ENCODE measurements at places on chromosomes 16 and 17.

DNA sequence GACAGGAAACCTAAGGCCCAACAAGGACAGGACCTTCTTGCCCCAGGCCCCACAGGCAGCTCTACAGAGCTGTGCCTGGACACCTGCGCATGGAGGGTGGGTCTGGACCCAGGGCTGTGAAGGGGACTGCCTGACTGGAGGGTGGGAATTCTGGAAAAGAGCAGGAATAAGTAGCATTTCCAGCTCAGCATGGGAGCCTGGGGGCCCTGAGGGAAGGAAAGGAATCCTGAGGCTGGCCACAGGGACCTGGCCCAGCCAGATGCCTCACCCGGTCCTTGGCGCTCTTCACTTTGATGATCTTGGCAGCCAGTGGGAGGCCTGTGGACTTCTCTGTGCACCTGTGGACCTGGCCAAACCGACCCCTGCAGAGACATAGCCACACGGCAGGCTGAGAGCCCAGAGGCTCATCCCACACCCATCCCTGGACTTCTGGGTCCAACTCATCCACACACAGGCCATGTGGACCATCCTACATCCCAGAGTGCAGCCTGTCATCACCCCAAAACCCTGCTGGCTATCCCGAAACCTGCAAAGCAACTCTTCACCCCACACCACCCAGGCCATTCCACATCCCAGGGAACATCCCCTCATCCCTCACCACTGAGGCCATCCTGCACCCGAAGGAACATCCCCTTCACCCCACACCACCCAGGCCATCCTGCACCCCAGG is 18.7 kb downstream of the MYLK3 start:
- no peak for DNase-seq

- DNase-seq: no peak
Measured at GRCh38 chr17:35295686-35296085, 52.8 kb downstream of the SLFN5 start.

DNA sequence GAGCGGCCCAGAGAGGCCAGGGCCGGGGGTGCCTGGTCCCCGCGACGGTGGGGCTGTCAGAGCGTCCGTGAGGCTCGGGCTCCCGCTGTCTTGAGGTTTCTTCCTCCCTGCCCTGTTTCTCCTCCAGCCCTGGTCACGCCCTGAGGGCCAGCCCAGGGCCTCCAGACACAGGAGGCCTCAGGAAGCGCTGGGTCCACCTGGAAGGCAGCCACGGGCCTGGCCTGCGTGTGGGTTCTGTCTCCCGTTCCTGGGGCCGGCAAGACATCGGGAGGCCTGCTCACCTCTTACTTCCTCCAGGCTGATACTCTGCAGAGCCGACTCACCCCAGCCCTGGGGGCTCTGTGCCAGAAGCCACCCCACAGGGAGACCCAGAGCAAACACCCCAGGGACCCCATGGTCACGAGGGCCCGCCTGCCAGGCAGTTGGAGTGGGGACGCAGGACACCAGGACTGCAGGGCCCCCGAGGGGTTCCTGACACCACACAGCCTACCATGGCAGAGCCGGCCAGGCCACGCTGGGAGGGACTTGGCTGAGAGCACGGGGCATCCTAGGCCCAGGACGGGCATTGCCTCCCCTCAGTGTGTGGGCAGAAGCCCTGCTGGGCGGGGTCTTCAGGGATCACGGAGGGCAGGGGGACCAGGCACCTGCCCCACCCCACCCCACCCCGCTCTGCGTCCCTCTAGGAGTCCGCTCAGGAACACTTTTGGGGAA is 18.9 kb upstream of the CACNA1H start:
- no peak for DNase-seq

DNA sequence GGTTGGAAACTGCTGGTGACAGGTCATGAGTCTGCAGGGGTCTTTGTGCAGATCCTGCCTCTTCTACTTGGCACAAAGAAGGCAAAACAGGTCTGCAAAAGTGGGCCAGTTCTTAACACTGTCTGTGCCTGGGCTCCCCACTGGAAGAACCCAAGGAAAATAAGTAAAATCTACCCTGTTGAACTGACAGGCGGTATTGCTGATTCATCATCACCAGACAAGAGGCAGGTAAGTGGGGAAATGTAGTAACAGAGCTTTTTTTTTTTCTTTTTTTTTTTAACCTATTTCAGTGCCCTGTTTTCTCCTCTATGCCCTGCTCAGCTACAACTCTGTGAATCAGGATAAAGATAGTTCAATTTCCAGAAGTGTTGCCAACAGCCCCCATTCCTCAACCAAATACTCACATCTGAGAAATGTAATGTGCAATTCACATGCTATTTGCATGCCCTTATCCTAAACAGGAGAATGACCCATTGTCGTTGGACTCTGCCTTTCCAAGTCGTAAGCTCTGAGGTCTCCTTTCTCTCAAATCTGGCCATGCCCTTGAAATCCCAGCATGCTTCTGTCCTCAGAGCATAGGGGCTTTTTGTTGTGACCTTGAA is 237.0 kb downstream of the SOX9 start:
- no peak for DNase-seq

DNA sequence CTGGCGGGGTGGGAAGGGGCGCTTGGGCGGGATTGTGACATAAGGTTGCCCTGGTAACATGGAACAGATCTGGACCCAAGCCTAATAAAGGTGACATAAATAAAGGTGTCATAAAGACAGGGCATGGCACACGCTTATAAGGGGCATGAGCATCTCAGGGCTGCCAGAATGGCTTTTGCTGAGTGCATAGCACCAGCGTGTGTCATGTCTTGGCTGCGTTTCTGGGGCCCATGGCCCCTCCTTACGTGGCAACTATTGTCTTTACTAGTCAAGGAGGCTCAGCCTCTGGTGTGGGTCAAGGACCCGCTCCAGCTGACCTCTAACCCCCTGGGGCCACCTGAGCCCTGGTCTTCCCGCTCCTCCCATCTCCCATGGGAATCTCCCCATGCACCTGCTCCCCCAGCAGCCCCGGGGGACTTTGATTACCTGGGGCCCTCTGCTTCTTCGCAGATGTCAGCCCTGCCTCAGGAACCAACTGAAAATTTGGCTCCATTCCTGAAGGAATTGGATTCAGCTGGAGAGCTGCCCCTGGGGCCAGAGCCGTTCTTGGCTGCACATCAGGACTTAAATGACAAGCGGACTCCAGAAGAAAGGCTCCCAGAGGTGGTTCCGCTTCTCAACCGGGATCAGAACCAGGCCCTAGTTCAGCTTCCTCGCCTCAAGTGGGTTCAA is 13.9 kb downstream of the LRRC37B start:
- DNase-seq: no peak

DNA sequence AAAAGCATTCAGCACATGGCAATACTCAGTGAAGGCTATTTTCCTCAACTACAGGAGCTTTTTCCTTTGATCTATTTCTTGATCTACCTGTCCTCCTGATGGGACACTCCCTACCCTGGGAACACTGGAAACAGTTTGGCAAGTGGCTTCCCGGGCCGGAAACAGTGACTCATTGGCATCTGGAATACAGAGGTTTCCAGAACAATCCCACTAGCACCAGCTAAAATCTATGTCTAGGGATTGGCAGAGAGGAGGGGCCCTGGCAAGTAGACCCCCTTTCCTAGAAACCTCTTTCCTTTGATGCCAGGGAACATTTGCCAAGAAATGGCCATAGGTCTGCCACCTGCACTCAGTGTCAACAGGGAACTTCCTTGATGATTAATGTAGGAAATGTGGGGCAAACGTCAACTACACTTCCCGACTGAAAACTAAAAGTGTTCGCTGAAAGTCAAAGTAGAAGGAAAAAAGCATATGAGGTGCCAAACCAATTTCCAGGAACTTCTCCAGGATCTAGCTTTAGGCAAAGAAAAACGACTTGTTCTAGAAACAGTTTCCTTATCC is 30.4 kb upstream of the FBXW10B start:
- no peak for DNase-seq

DNA sequence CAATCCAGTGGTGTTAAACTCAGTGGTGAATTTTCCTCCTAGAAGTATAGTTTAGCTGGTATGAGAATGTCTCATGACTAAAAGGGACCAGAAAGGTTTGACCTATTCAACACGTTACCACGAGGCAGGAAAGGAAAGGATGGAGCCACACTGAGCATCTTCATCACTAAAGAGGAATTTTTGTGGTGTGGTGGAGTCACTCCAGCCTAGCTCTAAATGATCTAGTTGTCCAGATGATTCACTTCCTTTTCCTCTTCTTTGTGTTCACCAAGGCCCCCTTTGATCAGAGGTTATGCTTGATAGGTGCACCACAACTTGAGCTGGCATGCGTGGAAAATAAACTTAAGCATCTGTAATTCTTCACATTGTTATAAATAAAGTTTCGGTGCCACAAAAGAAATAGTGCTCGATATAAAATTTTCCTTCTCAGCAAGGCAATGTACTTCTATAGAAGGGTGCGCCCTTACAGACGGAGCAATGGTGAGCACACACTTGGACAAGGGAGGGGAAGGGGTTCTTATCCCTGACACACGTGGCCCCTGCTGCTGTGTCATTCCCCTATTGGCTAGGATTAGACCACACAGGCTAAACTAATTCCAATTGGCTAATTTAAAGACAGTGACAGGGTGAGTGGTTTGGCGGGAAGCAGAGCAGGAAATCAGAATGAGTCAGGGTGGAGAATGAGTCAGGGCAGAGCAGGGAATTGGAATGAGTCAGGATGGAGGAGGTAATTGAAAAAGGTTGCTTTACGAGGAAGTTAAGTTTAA is 254.6 kb downstream of the HS3ST3A1 start:
- no peak for DNase-seq
